Progenitor cell of endocrine pancreas (in vitro differentiated cells): ENCODE measurements at places on chromosomes 13 and 19.

DNA sequence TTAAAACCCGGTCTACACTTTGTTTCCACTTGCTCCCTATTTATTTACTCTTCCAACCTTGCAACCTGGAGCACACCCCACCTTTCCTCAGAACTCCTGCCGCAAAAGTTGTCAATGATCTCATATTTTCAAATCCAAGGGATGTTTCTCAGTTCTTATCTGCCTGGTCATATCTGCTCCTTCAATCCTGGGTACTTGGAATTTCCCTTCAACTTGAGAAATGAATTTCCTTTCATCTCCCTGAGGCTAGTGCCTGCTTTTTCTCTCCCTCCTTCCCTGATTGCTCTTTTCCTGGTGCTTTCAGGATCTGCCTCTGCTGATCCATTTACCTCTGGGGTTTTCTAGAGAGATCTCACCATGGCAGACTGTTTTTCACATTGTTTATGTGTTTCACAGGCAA is 154.8 kb upstream of the IRS2 start:
- H3K27ac ChIP-seq: no peak overlapping the region
- H3K27me3 ChIP-seq: no peaks in the 10 kb centered on the region
- no peaks in the 10 kb centered on the region for H3K4me1 ChIP-seq
- H3K36me3 ChIP-seq: no peaks in the 10 kb centered on the region

DNA sequence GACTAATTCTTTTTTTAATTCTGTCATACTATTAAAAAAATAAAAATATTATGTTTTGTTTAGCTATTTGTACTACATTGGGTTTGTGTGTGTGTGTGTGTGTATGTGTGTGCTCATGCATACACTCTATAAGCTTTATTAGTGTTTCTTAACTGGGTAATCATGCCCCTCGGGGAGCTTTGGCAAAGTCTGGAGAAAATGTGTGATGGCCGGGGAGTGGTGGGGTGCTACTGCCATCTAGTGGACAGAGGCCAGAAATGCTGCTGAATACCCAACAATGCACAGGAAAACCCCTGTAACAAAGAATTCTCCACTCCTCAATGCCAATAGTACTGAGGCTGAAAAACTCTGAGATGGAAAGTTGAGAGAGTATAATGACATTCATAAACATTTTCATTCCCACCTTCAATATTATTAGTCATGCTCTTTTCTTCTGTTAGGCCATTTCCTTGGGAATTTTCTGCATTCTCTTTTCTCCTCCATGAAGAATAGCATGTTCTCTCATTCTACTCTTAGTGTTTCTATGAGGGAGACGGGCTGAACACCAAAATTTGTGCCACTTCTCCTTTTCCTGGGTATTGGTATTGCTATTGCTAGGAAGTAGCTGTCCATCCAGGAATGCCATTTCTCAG is 157.3 kb downstream of the DNAJC3 start:
- DNase-seq: peak; percentile 51
- H3K4me3 ChIP-seq: no peak overlapping the region
- H3K27ac ChIP-seq: no peak overlapping the region
- peaks cover 34% of the 10 kb centered on the region for H3K36me3 ChIP-seq
- peaks cover 3% of the 10 kb centered on the region for H3K4me1 ChIP-seq

GRCh38 chr13:98939660-98940191 is 38.1 kb downstream of the DOCK9 start:
- peaks cover 4% of the 10 kb centered on the region for H3K27me3 ChIP-seq
- no peak overlapping the region for H3K27ac ChIP-seq
- peaks cover 15% of the 10 kb centered on the region for H3K4me1 ChIP-seq
- no peak for DNase-seq

GRCh38 chr13:46354156-46355087 is 32.6 kb downstream of the RUBCNL start:
- H3K27me3 ChIP-seq: no peaks in the 10 kb centered on the region
- H3K4me1 ChIP-seq: no peaks in the 10 kb centered on the region
- no peaks in the 10 kb centered on the region for H3K36me3 ChIP-seq
- no peak overlapping the region for H3K4me3 ChIP-seq
- no peak for DNase-seq
